ENCODE measurements at places on chromosomes 5 and 9.

DNA sequence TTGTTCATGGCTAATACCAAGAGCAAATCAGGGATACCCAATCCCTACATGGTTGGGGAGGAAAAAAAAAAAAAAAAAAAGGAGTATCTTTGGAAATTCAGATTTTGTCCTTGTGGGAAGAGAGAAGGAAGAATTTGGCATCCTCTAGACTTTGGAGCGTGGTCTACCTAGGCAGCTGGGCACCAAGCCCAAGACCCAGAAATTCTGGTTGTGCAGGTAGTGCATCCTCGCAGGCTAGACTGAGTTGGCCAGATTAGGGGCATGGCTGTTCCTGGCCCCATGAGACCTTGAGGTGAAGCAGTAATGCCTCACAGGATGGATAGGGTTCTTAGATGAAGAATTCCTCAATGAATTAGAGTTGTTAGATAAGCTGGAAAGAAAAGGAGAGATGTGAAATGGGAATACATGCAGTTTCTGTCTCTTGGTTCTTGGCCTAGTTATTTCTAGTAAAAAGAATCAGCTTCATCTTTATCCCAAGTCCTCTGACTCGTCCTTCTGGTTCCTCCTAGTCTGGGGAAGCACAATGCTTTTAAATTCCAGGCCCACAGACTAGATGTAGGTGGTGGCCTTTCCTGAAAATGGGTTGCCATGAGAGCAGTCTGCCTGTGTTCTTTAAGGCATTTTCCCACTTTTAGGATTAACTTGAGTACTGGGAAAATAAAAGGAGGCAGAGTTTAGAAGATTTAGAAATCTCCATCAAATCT is 140.5 kb upstream of the RUSC2 start:
- no peak for DNase-seq

DNA sequence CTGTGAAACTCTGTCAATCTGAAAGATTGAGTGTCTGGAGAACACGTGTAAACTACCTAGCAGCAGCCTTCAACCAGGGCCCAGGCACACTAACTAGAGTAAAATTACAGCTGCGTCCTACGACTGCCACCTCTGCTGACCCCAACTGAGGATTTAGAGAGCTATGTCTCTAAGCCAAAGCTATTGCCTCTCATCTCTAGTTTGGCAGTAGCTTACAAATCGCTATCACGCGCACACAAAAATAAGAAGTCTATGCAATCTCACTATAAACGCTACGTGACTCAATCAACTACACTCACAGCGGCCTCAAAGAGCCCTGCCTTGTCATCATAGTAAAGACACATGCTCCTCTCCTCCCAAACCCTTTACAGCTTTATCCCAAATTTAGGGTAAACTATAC is 8.7 kb downstream of the PPP6C start:
- DNase-seq = no peak

- DNase-seq = no peak
These were observed 263.3 kb downstream of the TMEM167A start for GRCh38 chr5:82813861-82814260.

GRCh38 chr9:78567693-78568092 is 270.8 kb downstream of the PSAT1 start:
- no peak for DNase-seq

GRCh38 chr5:14313986-14314690 is 171.0 kb downstream of the TRIO start:
- DNase-seq = no peak

DNA sequence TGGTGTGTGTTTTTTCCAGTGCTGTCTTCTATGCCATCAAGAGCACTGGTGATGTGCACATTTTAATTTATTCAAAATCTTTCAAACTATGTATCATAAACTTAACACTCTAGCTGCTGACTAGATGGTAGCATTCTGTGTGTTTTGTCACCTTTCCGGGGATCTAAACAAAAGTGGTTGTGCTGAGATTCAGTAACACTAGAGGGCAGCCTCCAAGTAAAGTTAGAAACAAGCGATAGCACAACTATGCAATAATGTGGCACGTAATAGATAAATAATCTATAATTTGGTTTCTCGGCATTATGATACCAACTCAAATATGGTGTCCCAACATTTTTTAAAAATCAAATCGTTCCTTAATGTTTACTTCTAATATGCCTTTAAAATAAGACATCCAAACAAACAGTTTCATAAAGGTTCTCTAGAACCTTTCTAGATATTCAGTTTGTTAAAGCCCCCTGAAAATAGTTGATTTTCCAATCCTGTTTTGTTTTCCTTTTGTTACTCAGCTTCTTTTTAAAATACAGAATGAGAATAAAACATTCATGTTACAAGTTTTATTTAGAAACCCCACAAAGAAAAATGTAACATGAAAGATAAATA is 16.9 kb downstream of the SEMA6A start:
- DNase-seq = peak; percentile 37

- no peak for DNase-seq
These were observed 182.0 kb upstream of the IER5L start for GRCh38 chr9:129359916-129360536.

DNA sequence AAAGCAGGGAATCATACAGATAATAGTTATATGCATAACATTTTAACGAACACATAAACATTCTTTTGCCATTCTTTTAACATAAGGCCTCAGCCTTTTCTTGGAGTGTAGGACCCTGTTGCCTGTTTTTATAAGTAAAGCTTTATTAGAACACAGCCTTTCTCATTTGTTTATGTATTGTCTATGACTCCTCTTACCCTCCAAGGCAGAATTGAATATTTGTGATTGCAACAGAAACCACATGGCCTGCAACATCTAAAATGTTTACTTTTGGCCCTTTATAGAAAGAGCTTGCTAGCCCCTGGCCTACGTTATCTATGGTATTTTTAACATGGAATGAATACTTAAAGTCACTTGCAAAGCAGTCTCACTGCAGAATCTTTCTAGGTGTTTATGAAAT is 2.6 kb downstream of the SLC31A1 start:
- no peak for DNase-seq

DNA sequence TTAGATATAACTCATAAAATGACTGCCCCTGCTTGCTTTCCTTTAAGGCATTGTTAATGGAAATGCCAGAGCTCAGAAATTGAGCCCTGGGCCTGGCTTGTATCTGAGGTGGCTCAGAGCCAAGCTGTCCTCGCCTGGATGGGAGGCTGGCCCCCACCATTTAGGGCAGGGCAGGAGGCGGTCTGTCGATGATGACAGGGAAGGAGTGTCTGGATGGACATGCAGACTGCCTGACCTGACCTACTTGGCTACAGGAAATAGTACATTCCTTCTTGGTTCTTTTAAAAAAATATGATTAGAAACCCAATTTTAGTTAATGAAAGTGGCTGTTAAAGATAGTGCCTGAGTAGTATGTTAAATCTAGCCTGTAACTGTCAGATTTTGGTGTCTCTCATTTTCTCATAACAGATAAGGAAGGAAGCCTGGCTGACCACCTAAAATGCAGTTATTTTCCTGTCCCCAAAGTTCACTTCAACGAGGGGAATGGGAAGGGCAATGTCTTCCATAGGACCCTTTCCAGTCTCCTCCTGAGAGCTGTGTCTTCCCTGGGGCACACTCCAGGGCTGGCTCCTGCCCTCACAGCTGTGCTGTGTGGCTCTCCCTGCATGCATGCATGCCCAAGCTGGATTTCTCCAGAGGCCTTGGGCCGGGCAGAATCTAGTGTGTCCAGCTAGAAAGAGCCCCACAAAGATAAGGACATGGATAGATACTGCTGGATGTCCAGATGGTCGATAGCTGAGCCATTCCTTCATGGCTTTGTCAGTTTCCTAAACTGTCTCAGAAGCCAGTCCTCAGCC is 42.3 kb downstream of the MACROH2A1 start:
- no peak for DNase-seq

GRCh38 chr5:5221724-5222123 is 81.6 kb downstream of the ADAMTS16 start:
- DNase-seq = peak; percentile 54

- no peak for DNase-seq
These were observed 195.3 kb downstream of the CACNA1B start for GRCh38 chr9:138072897-138073296.

- DNase-seq = no peak
These were observed 1564.4 kb downstream of the EFNA5 start for GRCh38 chr5:106106384-106106783.
